AG04450 (cell line): ENCODE measurements at places on chromosomes 5 and 9.

- DNase-seq, result no peak
These were observed 75.7 kb upstream of the CCDC112 start for GRCh38 chr5:115372146-115372545.

- DNase-seq, result no peak
These were observed 176.9 kb upstream of the ADAMTS16 start for GRCh38 chr5:4963265-4963664.

- DNase-seq, result no peak
These were observed 853.5 kb upstream of the DMAC1 start for GRCh38 chr9:8653111-8653510.

DNA sequence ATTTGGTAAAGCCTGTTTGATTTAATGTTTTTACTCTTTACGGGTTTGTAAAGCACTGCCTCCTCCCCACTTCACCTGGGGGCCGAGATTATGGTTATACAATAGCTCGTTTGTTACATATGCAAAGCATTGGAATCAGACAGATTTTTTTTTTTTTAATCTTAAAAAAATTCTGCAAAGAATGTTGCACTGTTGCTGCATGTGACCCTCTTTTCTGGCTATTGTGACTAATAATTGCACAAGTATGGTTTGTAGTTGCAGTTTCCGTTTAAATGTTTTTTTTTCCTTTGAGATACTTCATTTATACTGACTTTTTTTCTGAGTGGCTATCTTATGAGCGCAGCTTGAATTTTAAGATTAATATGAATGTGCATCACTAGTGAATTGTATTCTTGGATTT is 165.3 kb downstream of the KDM4C start:
- no peak for DNase-seq

- DNase-seq, result no peak
These were observed 894 bp downstream of the FST start for GRCh38 chr5:53481159-53481886.
